ENCODE measurements at places on chromosomes 12 and 14. TPM values are rescaled to one million over a fixed set of nuclear protein-coding genes. Genes with fewer than 3 reads are reported as not detected.
A peak's percentile ranks its signal among the peaks of the same experiment; 100 is the strongest.

Gene FAM181A
- total RNA-seq, result not detected

Gene CPNE6
- 0.20 TPM for total RNA-seq

Gene FBXL14
- 4.8 TPM for total RNA-seq

DNA sequence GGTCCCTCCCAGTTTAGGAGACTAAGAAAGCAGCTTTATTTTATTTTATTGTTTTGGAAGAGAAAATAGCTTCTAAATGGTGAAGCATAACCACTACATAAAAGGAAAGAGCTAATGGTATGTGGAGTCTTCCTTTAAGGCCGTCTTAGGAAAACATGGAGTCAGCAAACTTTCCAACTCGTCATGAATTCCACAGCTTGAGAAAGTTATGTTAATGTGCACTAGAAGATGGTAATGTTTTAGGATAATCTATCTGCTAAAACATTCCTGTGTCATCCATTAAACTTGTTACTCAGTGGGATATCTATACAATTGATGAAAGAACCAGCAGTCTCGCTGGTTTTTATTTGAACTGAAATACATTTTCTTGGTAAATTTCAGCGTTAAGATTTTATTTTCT is 448.4 kb upstream of the SEL1L start:
- DNase-seq, result peak; percentile 47

DNA sequence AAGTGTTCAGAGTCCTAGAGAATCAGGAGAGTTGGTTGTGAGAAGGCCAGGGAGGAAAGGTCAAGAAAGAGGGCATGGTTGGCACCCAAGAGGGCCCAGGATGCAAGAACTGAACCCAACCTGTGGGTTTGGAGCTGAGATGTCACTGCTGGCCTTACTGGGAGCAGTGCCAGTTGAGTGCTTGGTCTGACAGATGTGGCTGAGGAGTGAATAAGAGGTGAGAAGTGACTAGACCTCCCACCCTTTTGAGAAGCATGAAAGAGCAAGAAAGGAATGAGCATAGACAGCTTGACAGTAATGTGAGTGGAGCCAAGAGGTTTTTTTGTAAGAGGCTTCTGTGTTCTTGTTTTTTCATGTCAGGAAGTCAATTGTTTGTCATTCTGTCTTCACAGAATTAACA is 95.3 kb downstream of the FGD4 start:
- no peak for DNase-seq

GRCh38 chr14:50551877-50552276 is 8.1 kb upstream of the ATL1 start:
- no peak for DNase-seq

DNA sequence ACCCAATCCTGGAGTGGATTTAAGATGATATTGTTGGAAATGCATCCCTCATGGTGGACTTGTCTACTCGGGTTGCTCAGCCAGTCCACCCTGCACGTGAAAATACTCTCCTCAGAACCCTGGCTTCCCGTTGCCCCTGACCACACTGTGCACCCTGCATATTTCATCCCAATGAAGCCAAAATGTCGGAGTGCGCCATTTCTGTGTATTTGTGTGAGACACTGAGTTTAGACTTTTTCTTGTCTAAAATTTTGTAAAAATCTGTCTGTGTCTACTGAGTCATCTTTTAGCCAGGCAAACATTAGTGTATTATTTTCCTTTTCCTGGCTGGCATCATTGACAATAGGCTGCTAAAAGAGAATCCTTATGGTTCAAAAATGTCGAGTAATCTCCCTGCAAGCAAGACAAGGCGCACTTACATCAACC is 485 bp upstream of the PNMA1 start:
- peak; percentile 52 for DNase-seq

Gene HELB
- 6.4 TPM for total RNA-seq

- DNase-seq, result no peak
These were observed 25.0 kb downstream of the SLC25A21 start for GRCh38 chr14:37147310-37147880.

Gene ALDH1L2
- total RNA-seq, result 21.9 TPM

GRCh38 chr14:76201162-76201561 is 49.4 kb downstream of the GPATCH2L start:
- DNase-seq, result no peak

Gene FGF23
- total RNA-seq, result not detected

GRCh38 chr12:118312578-118312977 is 60.1 kb downstream of the TAOK3 start:
- DNase-seq, result no peak

Gene MORN3
- total RNA-seq, result 0.59 TPM

Gene DUSP6
- 57.8 TPM for total RNA-seq

Gene MAX
- 42.6 TPM for total RNA-seq

Gene PMCH
- total RNA-seq, result not detected

Gene LGR5
- total RNA-seq, result 13.7 TPM

DNA sequence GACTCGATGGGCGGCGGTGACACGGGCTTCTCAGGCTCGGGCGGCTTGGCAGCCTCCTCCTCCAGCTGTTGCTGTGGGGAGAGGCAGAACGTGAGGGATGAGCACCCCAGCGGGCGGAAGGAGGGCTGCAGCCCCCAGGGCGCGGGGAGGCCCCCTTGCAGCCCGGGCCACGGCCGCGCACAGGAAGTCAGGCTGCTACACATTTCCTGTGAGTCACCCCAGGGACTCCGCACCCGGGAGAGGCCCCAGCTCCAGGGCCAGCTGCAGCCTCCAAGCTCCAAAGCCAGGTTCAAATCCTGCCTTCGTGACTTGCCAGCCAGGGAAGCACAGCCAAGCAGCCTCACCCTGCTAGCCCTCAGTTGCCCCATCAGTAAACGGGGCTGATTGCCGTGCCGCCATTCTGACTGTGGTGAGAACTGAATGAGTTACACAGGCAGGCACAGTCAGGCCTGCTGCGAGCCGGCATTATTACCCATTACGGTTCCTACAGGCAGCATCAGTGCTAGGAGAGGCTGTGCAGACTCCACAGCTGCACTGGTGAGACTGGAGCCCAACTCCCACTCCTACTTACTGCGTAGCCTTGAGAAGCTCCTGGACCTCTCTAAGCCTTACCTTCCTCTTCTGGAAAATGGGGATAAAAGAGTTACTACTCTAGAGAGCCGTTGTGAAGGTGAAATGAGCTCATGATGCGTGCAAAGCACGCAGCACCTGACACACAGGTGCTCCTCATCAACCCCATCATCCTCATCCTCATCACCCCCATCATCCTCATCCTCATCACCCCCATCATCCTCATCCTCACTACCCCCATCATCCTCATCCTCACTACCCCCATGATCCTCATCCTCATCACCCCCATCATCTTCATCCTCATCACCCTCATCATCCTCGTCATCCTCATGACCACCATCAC is 100.9 kb downstream of the NCOR2 start:
- no peak for DNase-seq

Gene ANO4
- total RNA-seq, result 0.20 TPM

GRCh38 chr14:35340616-35341453 is 48.7 kb downstream of the PSMA6 start:
- DNase-seq, result no peak

DNA sequence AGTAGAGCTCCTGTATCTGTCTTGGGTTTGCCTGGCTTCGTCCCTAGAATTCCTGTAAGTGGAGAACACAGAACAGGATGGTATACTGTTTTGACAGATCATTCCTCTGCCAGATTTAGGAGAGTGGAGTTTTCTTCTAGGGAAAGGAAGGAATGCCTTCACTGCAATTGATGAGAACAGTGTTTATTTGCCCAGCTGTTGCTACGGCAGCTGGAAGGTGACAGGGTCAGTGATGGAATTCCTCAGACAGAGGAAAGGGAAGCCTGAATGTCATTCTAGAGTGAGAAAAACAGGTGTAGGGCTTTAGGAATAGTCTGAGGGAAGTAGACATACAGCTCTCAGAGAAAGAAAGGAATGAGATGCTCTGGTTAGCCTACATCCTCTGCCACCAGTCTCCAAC is 11.7 kb downstream of the CSRNP2 start:
- no peak for DNase-seq

DNA sequence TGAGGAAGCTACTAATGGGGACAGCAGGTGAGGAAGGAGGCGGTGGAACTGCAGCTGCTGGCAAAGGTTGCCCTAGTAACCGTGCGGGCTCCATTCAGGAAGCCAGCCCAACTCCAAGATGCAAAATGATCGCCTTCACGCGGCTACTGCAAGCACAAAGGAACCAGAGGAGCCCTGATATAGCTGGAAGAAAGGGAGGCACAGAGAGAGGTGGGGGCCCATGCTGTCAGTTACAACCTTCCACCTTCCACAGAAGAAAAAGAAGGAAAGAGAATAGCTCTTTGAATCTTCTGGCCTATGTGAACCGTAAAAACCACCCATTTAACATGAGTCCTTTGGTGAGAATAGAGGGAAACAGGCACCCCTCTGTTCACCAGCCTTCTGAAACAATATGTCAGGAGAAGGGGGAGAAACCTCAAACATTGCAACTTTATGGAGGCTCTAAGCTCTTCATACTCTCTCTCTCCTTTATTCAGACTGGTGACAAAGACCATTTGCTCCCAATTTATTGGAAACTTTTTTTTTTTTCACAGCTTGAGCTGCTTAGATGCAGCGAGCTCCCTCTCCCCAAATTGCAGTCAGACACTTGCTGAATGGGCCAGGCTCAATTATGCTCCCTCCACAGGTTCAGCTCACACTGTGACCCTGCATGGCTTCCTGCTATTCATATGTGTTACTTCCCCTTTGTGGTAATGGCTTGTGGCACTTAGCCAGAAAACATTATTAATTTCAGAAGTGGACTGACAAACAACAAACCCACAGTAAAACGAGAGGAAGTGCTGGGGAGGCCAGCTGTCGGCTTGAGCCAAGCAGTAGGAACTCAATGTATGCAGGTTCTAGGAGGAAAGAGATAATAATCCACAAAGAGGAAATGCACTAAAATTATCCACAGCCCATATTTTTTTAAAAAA is 6.2 kb downstream of the DUSP6 start:
- DNase-seq, result peak; percentile 79

DNA sequence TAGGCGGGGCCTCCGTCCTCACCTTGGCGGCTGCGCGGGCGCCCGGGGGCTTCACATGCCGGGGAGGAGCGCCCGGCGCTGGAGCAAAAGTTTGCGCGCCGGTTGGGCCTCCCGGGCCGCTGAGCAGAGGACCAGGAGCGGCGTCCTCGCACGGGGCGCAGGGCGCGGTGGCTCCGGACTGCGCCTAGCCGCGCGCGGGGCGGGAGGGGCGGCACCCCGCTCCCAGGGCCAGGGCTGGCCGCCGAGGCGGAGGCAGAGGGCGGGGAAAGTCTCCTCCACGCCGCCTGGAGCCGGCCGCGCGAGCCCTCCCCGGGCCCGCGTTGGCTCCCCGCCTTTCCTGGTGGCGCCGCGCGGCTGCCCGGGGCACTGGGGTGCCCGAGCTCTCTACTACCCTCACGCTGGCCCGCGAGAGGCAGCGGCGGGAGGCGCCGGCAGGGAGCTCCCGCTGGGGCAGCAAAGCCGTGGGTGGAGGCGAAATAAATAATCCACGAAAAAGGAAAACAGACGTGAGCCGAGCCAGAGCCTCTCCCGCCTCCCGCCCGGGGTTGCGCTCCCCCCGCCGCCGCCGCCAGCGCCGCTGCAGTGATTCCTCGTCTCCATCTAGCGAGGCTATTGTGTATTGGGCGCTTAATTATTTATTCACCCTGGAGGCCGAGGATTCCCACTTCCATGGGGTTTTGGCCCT is 400 bp upstream of the PRIMA1 start:
- DNase-seq, result no peak

DNA sequence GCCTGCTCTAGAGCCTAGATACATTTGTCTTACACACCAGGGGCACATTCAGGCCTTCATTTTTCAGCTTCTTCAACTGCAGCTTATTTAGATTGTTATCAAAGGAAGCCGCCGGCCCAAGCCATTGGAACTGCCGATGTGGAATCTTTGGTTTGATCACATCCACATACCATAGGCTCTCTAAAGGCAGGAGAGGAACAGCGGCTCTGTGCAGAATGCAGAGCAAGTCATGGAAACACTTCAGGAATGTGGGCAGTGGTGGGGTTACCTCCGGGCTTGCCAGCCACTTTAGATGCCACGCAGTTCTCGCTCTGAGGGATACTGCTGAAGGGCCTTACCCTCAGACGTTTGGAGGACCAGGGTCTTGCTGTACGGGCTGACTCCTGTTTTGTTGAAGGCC is 53.4 kb upstream of the PYGL start:
- DNase-seq, result no peak

Gene LUM
- total RNA-seq, result 934 TPM

- no peak for DNase-seq
These were observed 751 bp upstream of the HRK start for GRCh38 chr12:116881877-116882507.

GRCh38 chr12:57529831-57530230 is 7.2 kb downstream of the MBD6 start:
- DNase-seq, result no peak

DNA sequence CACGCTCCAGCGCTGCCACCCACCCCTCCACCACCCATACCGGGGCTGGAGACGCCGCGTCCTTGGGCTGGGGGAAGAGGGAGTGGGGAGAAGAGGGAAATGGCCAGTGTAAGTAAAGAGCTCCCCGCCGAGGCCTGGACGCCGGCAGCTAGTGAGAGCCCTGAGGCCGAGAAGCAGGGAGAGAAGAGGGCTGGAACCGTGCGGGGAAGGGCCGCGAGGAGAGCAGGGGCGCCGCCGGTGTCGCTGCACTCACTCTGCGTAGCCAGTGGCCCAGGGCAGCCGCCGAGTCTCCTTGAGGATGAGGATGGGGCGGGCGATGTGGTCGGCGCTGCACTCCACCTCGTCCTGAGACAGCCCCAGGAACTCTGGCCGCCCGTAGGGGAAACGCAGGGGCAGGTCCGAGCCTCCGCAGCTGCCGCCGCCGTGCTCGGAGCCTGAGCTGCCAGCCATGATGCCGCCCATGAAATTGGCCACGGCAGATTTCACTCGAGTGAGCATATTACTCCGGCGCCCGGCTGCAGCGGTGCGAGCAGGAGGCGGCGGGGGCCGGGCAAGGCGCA is 631 bp downstream of the PPM1H start:
- no peak for DNase-seq

DNA sequence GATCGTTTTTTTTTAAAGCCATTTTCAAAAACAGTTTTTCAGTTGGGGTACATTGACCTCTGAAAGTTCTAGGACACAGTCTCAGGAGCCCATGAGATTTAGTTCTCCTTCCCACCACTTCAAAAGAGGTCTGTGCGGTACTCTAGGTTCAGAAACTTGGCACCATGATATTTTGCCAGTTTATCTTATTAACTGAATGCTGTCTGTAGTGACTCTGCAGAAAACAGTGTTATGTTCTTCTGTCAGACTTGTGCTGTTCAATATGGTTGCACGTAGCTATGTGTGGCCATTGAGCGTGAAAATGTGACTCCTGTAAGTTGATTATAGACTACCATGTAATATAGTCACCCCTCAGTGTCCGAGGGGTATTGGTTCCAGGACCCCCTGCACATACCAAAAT is 35.9 kb downstream of the CRADD start:
- DNase-seq, result no peak

Data from skin of body (tissue), 3 donors.